ENCODE measurements at places on chromosomes 5 and 9.

- DNase-seq = no peak
Observed at GRCh38 chr5:56376128-56376527, 143.0 kb upstream of the ANKRD55 start.

- no peak for DNase-seq
Observed at GRCh38 chr9:32728181-32728580, 55.2 kb upstream of the TMEM215 start.

- no peak for DNase-seq
Observed at GRCh38 chr9:123926941-123927340, 3.0 kb downstream of the DENND1A start.

DNA sequence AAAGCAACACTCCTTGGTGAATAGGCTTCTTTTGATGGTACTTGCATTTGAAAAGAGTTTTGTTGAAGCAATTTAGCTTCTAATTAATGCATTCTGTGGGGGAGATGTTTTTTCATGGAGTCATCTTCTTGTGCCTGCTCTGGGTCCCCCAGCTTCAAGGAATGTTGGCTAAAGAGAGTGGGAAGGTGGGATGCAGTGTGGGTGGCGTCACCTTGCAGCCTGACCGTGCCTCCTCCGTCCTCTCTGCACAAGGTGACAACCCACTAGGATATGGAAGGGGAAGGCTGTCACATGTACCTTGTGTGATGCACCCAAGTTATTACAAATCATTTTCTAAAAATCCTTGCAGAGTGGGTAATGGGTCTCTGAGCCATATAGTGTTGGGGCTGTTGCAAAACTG lies 70.7 kb downstream of the DAPK1 start:
- no peak for DNase-seq

DNA sequence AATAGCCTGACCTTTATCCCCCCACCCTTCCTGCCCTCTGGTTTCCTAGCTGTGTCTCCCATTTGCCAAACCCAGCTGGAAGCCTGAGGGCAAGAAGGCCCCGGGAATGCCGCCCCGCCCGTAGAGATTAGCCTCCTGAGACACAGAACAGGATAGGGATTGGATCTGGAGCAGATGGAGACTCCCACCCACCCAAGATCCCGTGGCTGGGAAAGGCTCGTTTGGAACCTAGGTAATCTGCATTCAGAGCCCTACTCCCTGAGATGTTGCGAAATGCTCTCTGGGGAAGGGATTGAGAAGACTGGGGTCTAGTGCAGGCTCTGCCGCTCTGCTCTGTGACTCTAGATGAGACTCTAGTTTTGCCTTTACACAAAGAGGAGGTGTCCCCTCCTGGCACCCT lies 10.9 kb downstream of the AQP3 start:
- DNase-seq = no peak

- no peak for DNase-seq
Observed at GRCh38 chr5:143349177-143349576, 54.3 kb downstream of the NR3C1 start.

DNA sequence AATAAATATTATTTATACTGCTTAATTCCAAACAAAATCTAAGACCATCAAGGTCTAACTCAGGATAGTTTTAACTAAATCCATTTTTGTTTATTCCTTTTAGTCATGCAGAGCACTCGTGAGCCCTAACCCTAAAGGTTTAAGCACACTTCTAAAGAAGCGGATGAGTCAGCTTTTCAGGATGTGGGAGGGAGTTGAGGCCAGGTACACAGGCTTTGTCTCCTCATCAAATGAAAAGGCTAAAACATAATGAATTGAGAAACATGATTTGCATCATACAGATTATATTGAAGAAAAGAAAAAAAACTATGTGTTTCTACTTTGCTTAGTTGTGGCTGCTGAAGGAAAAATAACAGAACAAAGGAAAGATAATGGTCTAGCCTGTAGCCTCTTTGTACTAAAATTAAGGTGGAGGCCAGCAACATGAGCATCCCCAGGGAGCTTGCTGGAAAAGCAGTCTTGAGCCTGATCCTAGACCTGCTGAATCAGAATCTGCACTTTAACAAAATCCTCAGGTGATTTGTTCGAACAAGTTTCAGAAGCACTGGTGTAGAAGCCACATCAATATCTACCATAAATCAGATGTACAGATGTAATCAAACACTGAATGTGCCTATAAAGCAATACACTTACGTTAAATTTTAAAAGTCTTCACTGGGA lies 21.1 kb upstream of the ISCA1 start:
- DNase-seq = no peak

GRCh38 chr5:54323495-54323894 lies 13.1 kb upstream of the ARL15 start:
- no peak for DNase-seq

- no peak for DNase-seq
Observed at GRCh38 chr9:20528253-20528652, 94.0 kb downstream of the MLLT3 start.

DNA sequence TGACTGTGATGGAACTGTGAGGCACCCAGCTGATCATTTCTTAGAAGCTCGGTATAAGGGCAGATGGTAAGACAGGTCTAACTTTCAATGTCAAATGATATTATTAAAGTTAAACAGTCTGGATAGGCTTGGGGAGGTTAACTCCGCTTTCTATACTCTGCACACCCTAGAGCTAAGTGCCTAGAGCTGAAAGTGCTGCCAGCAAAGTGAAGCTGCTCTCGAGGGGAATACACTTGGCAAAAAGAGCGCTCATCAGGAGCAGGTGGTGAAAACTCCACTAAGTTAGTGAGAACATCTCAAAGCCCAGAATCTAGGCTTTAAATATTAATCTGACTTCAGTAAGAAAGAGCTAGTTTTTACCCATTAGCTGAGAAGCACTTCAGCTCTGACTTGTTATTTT lies 349.6 kb upstream of the SLC30A5 start:
- DNase-seq = no peak

DNA sequence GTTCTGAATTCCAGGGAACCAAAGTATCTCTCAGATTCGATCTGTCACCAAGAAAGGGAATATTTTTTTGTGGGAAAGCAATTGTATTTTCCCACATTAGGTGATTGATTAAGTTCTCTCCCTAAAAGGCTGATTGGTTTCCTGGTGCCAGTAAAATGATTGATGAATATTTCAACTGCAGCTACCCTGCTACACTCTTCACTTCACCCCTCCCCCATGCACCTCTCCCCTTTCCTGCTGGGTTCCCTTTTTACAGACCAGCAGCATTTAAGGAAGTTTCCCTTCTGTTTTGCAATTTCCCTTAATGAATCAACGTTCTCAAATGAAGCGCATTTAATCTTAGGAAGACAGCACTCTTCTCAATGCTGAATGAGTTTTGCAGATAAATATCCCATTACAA lies 13.1 kb downstream of the NR6A1 start:
- no peak for DNase-seq

GRCh38 chr5:142697356-142698255 lies 11.7 kb upstream of the FGF1 start:
- no peak for DNase-seq

DNA sequence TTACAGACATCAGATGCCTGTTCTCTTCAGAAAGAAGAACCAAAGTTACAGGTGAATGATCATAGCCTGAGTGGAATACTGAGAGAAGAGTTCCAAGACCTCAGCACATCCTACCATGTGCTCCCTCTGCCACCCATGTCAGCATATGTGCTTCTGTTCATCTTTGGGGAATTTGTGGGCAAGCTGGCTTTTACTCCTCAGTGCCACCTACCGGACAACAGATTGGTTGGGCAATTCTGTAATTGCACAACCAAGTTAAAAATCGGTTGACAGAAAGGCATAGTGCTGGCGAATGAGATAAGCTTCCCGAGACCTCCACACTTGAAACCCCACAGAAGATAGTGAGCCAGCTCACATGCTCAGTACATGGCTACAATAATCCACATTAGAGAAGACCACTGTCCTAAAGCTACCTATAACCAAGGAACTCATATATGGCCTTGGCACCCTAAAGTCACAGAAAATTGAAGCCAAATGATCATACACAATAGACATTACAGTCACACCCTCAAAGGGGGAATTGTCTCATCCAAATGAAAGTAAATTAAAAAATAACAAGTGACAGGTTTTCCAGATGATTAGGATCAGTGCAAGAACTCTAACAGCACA lies 1238.0 kb upstream of the NUDT12 start:
- DNase-seq = no peak

- DNase-seq = no peak
Observed at GRCh38 chr5:112906637-112907036, 15.4 kb downstream of the REEP5 start.

DNA sequence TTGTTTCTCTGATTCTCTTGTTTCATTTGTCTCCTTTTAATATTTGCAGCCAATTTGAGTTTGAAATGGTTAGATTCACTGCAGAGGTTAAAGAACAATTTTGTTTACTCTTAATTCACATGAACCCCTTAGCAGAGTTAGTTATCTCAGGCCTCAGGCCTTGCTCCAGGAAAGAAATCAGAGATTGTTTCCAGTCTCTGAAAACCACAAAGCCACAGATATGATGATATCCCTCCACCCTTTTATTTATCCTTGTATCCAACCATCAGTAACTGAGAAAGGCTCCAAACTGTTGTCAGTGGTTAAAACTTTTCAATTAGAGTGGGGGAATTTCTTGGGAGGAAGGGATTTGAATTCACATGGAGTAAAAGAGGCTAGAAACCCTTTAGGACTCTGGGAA lies 406.0 kb upstream of the DMAC1 start:
- no peak for DNase-seq

- DNase-seq = no peak
Observed at GRCh38 chr9:123713282-123713681, 216.6 kb downstream of the DENND1A start.
